ENCODE measurements at places on chromosomes 5 and 9. TPM values are rescaled to one million over a fixed set of nuclear protein-coding genes. Genes with fewer than 3 reads are reported as not detected.

DNA sequence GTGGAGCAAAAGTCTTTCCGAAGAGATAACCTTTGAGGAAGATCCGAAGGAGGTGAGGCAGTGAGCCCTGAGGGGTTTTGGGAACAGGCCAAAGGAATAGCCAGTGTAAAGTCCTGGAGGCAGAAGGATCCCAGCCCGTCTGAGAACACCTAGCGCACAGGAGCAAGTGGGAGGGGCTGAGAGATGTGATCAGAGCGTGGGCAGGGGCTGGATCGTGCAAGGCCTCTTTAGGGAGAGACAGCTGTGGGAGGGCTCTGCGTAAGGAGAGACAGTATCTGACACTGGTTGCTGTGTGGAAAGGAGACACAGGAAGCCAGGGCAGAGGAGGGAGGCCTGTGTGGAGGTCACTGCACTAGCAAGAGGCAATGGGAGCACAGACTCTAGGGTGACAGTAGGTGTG lies 68.2 kb downstream of the BARX1 start:
- DNase-seq: no peak

The FAM78A gene
- 3.3 TPM for polyA plus RNA-seq

DNA sequence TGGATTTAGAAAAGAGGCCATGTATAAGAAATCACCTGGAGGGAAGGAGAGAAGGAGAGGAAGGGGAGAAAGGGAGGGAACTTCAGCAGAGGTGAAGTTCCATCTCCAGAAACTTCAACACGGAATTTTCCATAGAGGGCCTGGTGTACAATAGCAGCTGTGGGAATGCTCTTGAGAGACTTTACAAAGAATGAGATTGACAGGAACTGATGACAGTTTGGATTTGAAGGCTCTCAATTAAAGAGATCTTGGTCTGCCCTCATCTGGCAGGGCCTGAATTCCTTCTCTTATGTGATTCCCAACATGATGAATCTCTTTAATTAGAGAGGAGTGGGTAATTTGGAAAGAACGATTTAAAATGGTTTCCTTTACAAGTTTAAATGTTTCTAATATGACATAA lies 143.5 kb downstream of the MLLT3 start:
- DNase-seq: no peak

The FANCG gene
- 36.8 TPM for polyA plus RNA-seq

GRCh38 chr5:38551030-38552017 lies 5.1 kb downstream of the LIFR start:
- no peak for DNase-seq

DNA sequence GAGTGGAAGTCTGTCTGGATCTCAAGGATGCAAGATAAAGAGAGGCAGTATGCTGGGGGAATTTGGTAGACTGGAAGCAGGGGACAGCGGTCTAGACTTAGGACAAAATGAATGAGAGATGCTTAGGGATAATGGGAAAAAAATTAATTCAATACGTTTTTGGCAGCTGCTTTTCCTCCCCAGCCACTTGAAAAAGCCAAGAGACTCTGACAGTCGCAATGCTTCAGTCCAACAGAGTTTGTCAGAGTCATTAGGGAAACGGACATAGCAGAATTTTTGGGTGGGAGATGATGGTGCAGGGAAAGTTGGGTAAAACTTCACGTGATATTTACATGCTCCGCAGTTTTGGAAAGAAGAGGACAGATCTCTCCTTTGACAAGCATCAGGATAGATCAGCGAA lies 129.7 kb downstream of the GOLPH3 start:
- no peak for DNase-seq

The ZDHHC11 gene
- 4.9 TPM for polyA plus RNA-seq

All from left renal cortex interstitium (tissue), 4 donors.